ENCODE measurements at places on chromosomes 5 and 9. TPM values are rescaled to one million over a fixed set of nuclear protein-coding genes. Genes with fewer than 3 reads are reported as not detected.
A peak's percentile ranks its signal among the peaks of the same experiment; 100 is the strongest.

Gene IFNA21
- not detected for total RNA-seq

DNA sequence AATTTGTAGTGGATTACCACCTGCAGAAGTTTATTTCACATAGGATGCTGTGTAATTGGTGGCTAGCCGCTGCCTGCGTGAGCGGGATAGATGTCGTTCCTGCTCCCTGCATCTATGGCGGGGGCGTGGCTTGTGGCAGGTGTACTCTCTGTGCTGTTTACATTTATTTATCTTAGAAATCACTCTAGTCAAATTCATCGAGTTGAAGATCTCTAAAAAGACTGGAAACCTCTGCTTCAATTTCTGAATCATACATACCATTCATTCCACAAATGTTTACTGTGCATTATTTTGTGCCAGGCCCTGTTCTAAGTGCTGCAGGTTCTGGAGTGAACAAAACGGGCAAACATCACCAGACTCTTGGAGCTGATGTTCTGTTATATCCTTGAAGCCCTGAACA, 11.9 kb downstream of the ROPN1L start:
- no peaks in the 10 kb centered on the region for H3K36me3 ChIP-seq
- no peaks in the 10 kb centered on the region for H3K27me3 ChIP-seq
- H3K4me3 ChIP-seq = no peak overlapping the region
- no peak for DNase-seq

DNA sequence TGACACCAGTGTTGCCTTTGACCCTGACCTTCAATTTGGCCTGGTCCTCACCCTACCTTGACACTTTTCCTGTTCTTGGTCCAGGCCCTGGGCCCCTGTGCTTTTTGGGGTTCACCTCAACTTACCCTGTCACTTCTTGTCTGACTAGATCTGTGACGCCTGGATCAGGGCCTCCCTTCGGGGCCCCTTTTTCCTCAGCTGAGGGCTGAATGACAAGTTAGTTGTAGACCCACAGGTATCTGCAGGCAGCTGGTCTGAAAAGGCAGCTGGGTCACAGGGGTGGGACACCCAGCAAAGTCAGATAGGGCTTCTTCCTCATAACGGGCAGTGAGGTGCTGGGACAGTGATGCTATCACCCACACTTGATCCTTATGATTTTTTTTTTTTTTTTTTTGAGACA, 10.0 kb upstream of the MYORG start:
- DNase-seq = no peak
- no peak overlapping the region for H3K27ac ChIP-seq
- no peaks in the 10 kb centered on the region for H3K36me3 ChIP-seq
- H3K27me3 ChIP-seq = peaks cover 35% of the 10 kb centered on the region

Gene NOXA1
- total RNA-seq = 1.0 TPM

GRCh38 chr9:95516221-95516733, 494 bp downstream of the PTCH1 start:
- H3K4me3 ChIP-seq = peak overlapping the region; percentile 95
- H3K27ac ChIP-seq = peak overlapping the region; percentile 89
- no peaks in the 10 kb centered on the region for H3K27me3 ChIP-seq
- DNase-seq = no peak
- H3K36me3 ChIP-seq = no peaks in the 10 kb centered on the region

GRCh38 chr9:29211580-29212396, 1638.5 kb upstream of the C9orf72 start:
- DNase-seq = no peak
- peaks cover 61% of the 10 kb centered on the region for H3K27me3 ChIP-seq
- peaks cover 13% of the 10 kb centered on the region for H3K4me1 ChIP-seq
- H3K27ac ChIP-seq = no peak overlapping the region
- H3K4me3 ChIP-seq = no peak overlapping the region

- no peak overlapping the region for H3K27ac ChIP-seq
- DNase-seq = no peak
- no peaks in the 10 kb centered on the region for H3K36me3 ChIP-seq
- no peak overlapping the region for H3K4me3 ChIP-seq
Measured at GRCh38 chr5:133244242-133244641, 192.4 kb downstream of the HSPA4 start.

Gene SH3TC2
- 0.83 TPM for total RNA-seq

DNA sequence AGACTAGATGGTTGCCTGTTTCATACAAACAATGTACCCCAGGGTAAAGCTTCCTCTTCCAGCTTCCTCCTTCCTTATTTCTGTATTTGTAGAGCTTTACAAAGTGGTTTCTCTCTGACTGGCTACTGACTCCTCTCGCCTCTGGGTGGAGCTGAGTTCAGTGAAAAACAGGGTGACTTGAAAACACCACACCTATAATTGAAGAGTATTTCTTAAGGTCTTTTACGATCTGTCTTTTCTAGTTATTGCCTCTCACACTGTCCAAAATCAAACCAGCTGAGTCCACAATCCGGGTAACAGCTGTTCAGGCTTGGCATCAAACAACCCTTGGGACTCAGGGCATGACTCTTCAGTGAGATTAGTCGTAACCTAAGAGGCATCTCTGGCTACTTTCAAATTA, 200.4 kb downstream of the ARRDC3 start:
- H3K4me1 ChIP-seq = peaks cover 15% of the 10 kb centered on the region
- H3K27me3 ChIP-seq = no peaks in the 10 kb centered on the region
- H3K4me3 ChIP-seq = no peak overlapping the region
- no peaks in the 10 kb centered on the region for H3K36me3 ChIP-seq

- peak within 1 kb of the TSS; percentile 83 for H3K27ac ChIP-seq
- DNase-seq = peak; percentile 86
- H3K4me1 ChIP-seq = peaks cover 52% of the 10 kb centered on the region
Measured at GRCh38 chr5:33891788-33892619, at the start of gene ADAMTS12. Gene ADAMTS12, minus strand, starts transcription at chr5:33891990. Its CDS starts 134 bp downstream, at chr5:33891856.

- H3K36me3 ChIP-seq = peaks cover 3% of the 10 kb centered on the region
- no peak overlapping the region for H3K4me3 ChIP-seq
Measured at GRCh38 chr5:126864042-126864688, 87.2 kb downstream of the LMNB1 start.

Gene SLC2A6
- total RNA-seq = 8.0 TPM

Gene TAS2R1
- not detected for total RNA-seq

- H3K4me3 ChIP-seq = no peak overlapping the region
- DNase-seq = no peak
- no peaks in the 10 kb centered on the region for H3K36me3 ChIP-seq
- no peak overlapping the region for H3K27ac ChIP-seq
- H3K4me1 ChIP-seq = peaks cover 3% of the 10 kb centered on the region
- H3K27me3 ChIP-seq = no peaks in the 10 kb centered on the region
Measured at GRCh38 chr5:164002214-164002613, 496.8 kb downstream of the MAT2B start.

- H3K36me3 ChIP-seq = no peaks in the 10 kb centered on the region
- H3K27ac ChIP-seq = peak overlapping the region; percentile 94
- no peak for DNase-seq
Measured at GRCh38 chr5:129945774-129946270, 41.6 kb downstream of the CHSY3 start.

Gene RNF208
- 7.2 TPM for total RNA-seq

- peaks cover 22% of the 10 kb centered on the region for H3K4me1 ChIP-seq
- no peak overlapping the region for H3K4me3 ChIP-seq
- DNase-seq = no peak
- no peaks in the 10 kb centered on the region for H3K36me3 ChIP-seq
- no peaks in the 10 kb centered on the region for H3K27me3 ChIP-seq
Measured at GRCh38 chr5:92942762-92943161, 638.3 kb downstream of the NR2F1-AS1 start.

Gene CDKN2A
- 14.3 TPM for total RNA-seq

DNA sequence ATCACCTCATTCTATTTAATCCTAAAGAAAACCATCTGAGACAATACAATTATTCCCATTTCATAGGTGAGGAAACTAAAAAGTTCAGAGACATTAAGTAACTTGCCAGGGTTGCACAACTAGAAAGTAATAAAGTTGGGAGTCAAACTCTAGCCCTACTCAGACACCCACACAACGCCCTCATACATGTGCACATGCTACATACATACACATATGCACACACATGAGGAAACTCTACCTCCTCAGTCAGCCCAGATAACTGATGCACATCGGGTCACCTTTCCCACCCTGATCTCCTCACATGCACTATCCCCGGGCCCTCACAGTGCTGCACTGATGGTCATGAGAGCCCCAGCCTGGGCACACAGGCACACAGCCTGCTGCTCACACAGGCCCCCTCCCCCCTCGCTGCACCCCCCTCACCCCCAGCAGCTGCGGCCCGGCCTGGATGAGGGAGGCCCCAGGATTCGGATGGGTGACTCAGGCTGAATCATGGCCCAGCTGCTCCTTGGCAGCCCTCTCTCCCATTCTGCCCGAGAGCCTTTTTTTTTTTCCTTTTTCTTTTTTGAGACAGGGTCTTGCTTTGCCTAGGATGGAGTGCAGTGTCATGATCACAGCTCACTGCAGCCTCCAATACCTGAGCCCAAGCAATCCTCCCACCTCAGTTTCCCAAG, 5.0 kb upstream of the GPRIN1 start:
- no peak overlapping the region for H3K27ac ChIP-seq
- H3K4me3 ChIP-seq = no peak overlapping the region
- H3K27me3 ChIP-seq = peaks cover 27% of the 10 kb centered on the region
- no peaks in the 10 kb centered on the region for H3K36me3 ChIP-seq

Gene DCANP1
- not detected for total RNA-seq

GRCh38 chr5:180541710-180542109, 47.5 kb downstream of the CNOT6 start:
- H3K27ac ChIP-seq = no peak overlapping the region
- peaks cover 3% of the 10 kb centered on the region for H3K4me1 ChIP-seq
- no peaks in the 10 kb centered on the region for H3K27me3 ChIP-seq
- DNase-seq = no peak
- H3K36me3 ChIP-seq = peaks cover 30% of the 10 kb centered on the region

GRCh38 chr9:76322810-76323209, 71.4 kb downstream of the RFK start:
- DNase-seq = no peak
- no peaks in the 10 kb centered on the region for H3K36me3 ChIP-seq
- H3K27ac ChIP-seq = no peak overlapping the region
- H3K27me3 ChIP-seq = no peaks in the 10 kb centered on the region

- H3K27me3 ChIP-seq = peaks cover 31% of the 10 kb centered on the region
- H3K4me1 ChIP-seq = no peaks in the 10 kb centered on the region
- DNase-seq = no peak
Measured at GRCh38 chr5:111238431-111239225, 14.4 kb downstream of the CAMK4 start.

GRCh38 chr9:90727488-90727887, 74.1 kb upstream of the SYK start:
- H3K27ac ChIP-seq = no peak overlapping the region
- H3K36me3 ChIP-seq = no peaks in the 10 kb centered on the region

DNA sequence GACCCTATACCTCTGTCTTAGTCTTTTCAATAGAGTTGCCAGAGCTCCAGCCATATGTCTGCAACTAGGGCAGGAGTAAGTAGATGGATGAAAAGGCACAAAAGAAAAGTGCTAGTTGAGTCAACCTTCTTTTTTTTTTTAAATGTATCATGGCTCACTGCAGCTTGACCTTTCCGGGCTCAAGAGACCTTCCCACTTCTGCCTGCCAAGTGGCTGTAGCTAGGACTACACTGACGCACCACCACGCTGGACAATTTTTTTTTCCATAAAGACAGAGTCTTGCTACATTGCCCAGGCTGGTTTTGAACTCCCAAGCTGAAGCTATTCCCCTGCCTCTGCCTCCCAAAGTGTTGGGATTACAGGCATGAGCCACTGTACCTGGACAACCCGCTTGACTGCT, 27.3 kb downstream of the FOXE1 start:
- H3K27ac ChIP-seq = no peak overlapping the region
- no peaks in the 10 kb centered on the region for H3K36me3 ChIP-seq
- peaks cover 14% of the 10 kb centered on the region for H3K4me1 ChIP-seq
- peaks cover 27% of the 10 kb centered on the region for H3K27me3 ChIP-seq
- H3K4me3 ChIP-seq = no peak overlapping the region

Gene PKD2L2
- total RNA-seq = not detected

DNA sequence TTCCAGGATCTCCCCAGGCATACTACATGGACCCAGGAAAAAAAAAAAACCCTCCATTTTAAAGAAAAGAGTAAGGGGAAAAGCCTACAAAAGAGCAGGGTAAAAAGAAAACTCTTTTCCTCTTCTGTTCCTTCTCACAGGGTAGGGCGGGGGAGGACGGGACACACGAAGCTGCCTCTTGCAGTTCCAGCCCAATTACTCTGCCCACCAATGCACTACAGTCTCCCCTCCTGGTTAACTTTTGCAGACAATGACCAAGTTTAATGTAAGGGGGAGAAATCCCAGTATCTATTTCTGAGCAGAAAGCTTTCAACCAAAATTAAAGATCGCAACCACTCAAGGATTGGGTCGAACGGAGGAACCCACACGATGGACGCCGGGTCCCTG, 1.3 kb downstream of the BRD3 start:
- peak overlapping the region; percentile 76 for H3K4me3 ChIP-seq
- peaks cover 4% of the 10 kb centered on the region for H3K36me3 ChIP-seq
- H3K27me3 ChIP-seq = peaks cover 16% of the 10 kb centered on the region

DNA sequence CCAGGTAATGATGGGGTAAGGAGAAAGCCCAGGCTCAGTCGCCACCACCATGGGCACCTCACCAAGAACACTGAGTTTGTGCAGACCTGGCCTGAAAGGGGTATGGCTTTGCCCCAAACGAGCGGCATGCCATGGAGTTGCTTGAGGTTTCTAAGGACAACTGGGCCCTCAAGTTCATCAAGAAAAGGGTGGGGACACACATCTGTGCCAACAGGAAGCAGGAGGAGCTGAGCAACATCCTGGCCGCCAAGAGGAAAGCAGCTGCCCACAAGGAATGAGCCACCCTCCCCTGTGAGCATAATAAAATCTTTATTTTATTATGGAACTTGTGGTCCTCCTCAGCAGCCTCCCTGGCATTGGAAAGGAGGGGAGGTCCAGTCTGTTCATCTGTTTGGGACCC, 23.8 kb downstream of the CD14 start:
- no peak for DNase-seq
- no peaks in the 10 kb centered on the region for H3K4me1 ChIP-seq
- H3K27me3 ChIP-seq = peaks cover 28% of the 10 kb centered on the region
- H3K27ac ChIP-seq = no peak overlapping the region
- H3K36me3 ChIP-seq = no peaks in the 10 kb centered on the region

GRCh38 chr9:82539856-82540579, 522.9 kb downstream of the RASEF start:
- H3K4me1 ChIP-seq = no peaks in the 10 kb centered on the region
- H3K36me3 ChIP-seq = no peaks in the 10 kb centered on the region
- no peaks in the 10 kb centered on the region for H3K27me3 ChIP-seq

GRCh38 chr5:80963966-80964481, 3.9 kb downstream of the RASGRF2 start:
- H3K27me3 ChIP-seq = peaks cover 43% of the 10 kb centered on the region
- peaks cover 3% of the 10 kb centered on the region for H3K36me3 ChIP-seq
- no peak overlapping the region for H3K4me3 ChIP-seq
- no peak overlapping the region for H3K27ac ChIP-seq
- DNase-seq = no peak

DNA sequence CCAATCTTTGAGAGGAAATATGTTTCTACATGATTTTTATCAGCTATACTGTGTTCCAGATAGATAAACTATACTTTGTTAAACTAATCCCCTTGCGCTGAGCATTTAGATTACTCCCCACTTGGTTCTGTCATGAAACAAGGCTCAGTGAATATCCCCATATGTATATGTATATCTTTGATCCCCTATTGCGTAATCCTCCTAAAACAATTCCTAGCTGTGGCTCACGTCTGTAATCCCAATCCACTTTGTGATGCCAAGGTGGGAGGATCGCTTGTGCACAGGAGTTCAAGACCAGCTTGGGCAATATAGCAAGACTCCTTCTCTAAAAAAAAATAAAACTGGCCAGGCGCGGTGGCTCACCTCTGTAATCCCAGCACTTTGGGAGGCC, 2.7 kb downstream of the PHYHD1 start:
- no peaks in the 10 kb centered on the region for H3K27me3 ChIP-seq
- H3K36me3 ChIP-seq = no peaks in the 10 kb centered on the region
- H3K27ac ChIP-seq = no peak overlapping the region
- H3K4me1 ChIP-seq = peaks cover 18% of the 10 kb centered on the region
- DNase-seq = no peak
